ENCODE measurements at places on chromosomes 2 and 18. TPM values are rescaled to one million over a fixed set of nuclear protein-coding genes. Genes with fewer than 3 reads are reported as not detected.

DNA sequence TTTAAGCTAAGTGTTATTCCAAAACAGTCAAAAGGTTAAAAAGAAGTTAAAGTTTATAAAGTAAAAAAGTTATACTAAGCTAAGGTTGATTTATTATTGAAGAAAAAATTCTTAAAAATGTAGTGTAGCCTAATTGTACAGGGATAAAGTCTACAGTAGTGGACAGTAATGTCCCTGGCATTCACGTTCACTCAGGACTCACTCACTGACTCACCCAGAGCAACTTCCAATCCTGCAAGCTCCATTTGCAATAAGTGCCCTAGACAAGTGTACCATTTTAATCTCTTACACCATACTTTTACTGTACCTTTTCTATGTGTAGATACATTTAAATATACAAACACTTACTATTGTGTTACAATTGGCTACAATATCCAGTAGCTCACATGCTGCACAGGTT is 86.1 kb downstream of the CACNB4 start:
- no peak overlapping the region for H3K4me3 ChIP-seq
- H3K36me3 ChIP-seq, result no peaks in the 10 kb centered on the region
- H3K27me3 ChIP-seq, result peaks cover 4% of the 10 kb centered on the region
- no peaks in the 10 kb centered on the region for H3K4me1 ChIP-seq
- peak; percentile 21 for DNase-seq

Gene TMEM247
- total RNA-seq, result not detected

Gene PARD6G
- 2.1 TPM for total RNA-seq

DNA sequence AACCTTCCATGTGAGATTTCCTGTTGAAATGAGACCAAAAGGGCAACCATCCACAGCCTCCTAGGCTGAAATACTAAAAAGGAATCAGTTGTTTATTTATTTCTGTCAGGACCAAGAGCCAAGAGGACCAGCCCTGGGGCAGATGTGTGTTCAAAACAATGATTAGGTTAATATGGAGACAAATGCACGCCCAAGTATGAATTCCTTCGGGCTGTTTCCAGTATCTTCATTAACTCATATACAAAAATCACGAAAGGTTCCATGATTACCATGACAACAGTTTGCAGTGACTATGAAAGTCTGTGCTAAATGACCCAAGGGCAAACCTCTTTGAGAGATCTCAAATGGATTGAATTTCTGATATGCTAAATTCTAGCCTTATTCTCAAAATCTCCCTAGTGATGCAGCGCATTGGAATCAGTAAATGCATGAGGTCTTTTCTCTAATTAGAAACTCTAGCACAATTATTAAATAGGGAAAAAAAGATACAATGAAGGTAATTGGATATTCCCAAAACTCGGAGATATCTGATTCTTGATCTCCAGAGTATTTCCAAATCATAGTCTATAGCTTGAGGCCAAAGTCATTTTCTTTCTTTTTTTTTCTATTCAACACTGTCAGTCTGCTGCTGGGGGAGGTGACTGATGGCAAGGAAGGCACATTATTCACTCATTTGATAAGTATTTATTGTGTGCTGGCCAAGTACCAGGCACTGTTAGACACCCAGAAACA is 35.6 kb downstream of the VIT start:
- H3K36me3 ChIP-seq, result no peaks in the 10 kb centered on the region
- H3K27ac ChIP-seq, result no peak overlapping the region
- DNase-seq, result peak; percentile 39

Gene GCG
- not detected for total RNA-seq

Gene WDR35
- total RNA-seq, result 11.6 TPM

Gene APCDD1
- total RNA-seq, result 17.3 TPM

- DNase-seq, result no peak
- H3K27ac ChIP-seq, result no peak overlapping the region
- H3K4me1 ChIP-seq, result no peaks in the 10 kb centered on the region
- no peak overlapping the region for H3K4me3 ChIP-seq
- no peaks in the 10 kb centered on the region for H3K36me3 ChIP-seq
Measured at GRCh38 chr18:35603528-35603927, 22.0 kb downstream of the GALNT1 start.

GRCh38 chr2:102110596-102111334 is 31.8 kb upstream of the IL1R1 start:
- no peaks in the 10 kb centered on the region for H3K36me3 ChIP-seq
- no peaks in the 10 kb centered on the region for H3K27me3 ChIP-seq
- no peak overlapping the region for H3K4me3 ChIP-seq
- DNase-seq, result no peak

DNA sequence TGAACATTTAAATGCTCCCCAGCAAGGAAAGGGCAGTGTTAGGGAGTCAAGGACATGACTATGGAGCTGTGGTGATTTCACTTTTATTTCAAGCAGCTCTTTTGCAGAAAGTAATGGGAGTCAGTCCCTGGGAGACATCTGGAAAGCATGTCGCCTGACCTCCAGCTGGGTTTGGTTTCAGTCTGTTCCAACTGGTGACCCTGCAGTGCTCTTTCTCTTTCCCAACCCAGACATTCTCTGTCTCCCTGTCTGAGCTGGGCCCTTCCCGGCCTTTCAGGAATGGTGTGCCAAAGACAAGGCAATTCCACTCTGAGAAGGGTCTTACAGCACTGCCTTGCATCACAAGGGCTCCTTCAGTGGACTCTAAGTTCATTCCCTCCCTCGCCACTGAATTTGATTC is 323.2 kb downstream of the OSR1 start:
- peak; percentile 89 for DNase-seq
- H3K4me1 ChIP-seq, result peaks cover 13% of the 10 kb centered on the region
- no peaks in the 10 kb centered on the region for H3K36me3 ChIP-seq
- H3K4me3 ChIP-seq, result no peak overlapping the region
- H3K27ac ChIP-seq, result no peak overlapping the region

DNA sequence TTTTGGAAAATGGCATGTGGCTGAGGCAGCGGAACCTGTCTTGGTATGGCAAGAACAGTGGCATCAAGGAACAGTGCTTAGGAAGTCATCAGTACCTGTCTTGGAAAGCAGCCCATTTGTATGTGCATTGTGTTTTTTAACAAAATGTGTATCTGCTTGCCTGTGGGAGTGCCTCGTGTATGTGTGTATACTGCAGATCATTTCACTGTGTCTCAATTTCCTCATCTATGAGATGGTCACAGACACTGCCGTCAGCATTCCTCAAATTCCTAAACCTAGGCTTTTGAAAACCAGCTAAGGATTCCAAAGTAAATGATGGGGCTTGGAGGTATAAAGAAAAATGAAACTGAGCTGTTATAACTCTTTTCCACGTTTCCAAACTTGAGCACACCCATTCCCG is 441.3 kb downstream of the RND3 start:
- H3K4me3 ChIP-seq, result no peak overlapping the region
- H3K27ac ChIP-seq, result no peak overlapping the region
- no peak for DNase-seq
- no peaks in the 10 kb centered on the region for H3K36me3 ChIP-seq

- H3K4me1 ChIP-seq, result peaks cover 35% of the 10 kb centered on the region
- no peak overlapping the region for H3K4me3 ChIP-seq
- peak overlapping the region; percentile 95 for H3K27ac ChIP-seq
- no peaks in the 10 kb centered on the region for H3K27me3 ChIP-seq
- peak; percentile 86 for DNase-seq
Measured at GRCh38 chr2:240374085-240374907, 61.2 kb upstream of the GPC1 start.

Gene OR6B2
- total RNA-seq, result not detected

- no peaks in the 10 kb centered on the region for H3K27me3 ChIP-seq
- H3K36me3 ChIP-seq, result no peaks in the 10 kb centered on the region
- H3K27ac ChIP-seq, result no peak overlapping the region
- H3K4me1 ChIP-seq, result peaks cover 4% of the 10 kb centered on the region
- no peak for DNase-seq
Measured at GRCh38 chr2:3650140-3650920, 7.7 kb upstream of the ALLC start.

Gene PARD3B
- 20.6 TPM for total RNA-seq

Gene C2orf80
- total RNA-seq, result not detected

DNA sequence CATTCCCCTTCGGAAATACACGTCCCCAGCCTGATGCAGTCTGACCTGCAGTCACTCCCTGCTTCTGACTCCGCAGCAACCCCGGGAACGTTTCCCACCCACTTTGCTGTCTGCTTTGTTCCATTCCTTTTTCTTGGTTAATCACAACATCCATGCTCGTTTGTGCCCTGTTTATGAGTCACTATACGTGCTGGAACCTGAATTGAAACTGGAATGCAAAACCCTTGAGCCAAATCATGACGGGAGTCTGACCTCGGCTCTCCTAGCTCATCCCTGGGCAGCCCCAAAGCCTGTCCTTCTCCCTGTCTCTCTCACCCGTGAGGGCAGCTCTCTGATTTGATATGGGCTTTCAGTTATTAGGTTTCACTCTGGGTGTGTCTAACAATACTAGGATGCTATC is 57.1 kb upstream of the RNF152 start:
- H3K4me3 ChIP-seq, result no peak overlapping the region
- peaks cover 6% of the 10 kb centered on the region for H3K4me1 ChIP-seq
- H3K27me3 ChIP-seq, result no peaks in the 10 kb centered on the region
- H3K27ac ChIP-seq, result no peak overlapping the region
- DNase-seq, result peak; percentile 91
